H9 (cell line): ENCODE measurements at places on chromosomes 3 and 15. TPM values are rescaled to one million over a fixed set of nuclear protein-coding genes. Genes with fewer than 3 reads are reported as not detected.
A peak's percentile ranks its signal among the peaks of the same experiment; 100 is the strongest.

SAXO2 gene
- 2.6 and 3.1 TPM in 2 replicates for total RNA-seq

KCNH8 gene
- total RNA-seq: 3.4 and 3.7 TPM in 2 replicates

MEX3B gene
- 10.4 and 11.0 TPM in 2 replicates for total RNA-seq

NDN gene
- total RNA-seq: 34.8 and 38.0 TPM in 2 replicates

RGMA gene
- 39.8 and 41.4 TPM in 2 replicates for total RNA-seq

GABRB3 gene
- total RNA-seq: 98.2 and 112 TPM in 2 replicates

DUOXA1 gene
- total RNA-seq: 1.2 and 1.3 TPM in 2 replicates

GRCh38 chr15:66145726-66146182 lies 107.8 kb downstream of the MEGF11 start:
- DNase-seq: no peak

DNA sequence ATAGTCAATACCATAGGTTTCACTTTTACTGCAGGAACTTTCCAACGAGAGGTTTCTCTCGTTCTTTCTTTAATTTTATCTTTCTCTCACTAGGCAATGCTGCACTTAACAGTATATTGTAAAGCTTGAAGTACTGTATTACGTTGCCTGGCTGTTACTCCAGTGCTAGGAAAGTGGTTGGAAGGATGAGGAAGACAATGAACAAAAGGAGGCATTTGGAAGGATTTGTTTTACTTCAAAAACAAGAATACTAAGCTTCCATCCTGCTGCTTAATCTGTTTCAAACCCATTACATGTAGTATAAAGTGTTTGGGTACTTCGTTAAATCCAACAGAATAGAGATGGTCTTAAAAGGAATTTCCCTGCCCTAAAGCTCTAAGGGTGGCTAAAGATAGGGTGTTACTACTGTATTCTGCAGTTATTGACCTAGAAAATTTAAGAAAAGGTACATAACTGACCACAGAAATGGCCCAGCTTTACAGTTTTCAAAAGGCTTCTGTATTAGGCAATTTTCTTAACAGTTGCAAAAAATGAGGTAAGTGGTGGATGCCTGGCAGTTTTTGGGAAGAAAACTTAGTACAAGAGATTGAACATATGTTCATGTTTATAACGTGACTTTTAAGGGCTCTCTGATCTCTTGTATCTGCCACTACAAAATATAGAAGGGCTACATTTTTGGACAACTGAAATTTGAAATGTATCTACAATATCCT lies 785 bp upstream of the IFT57 start:
- no peak for DNase-seq

- no peak for DNase-seq
These were observed 336.5 kb downstream of the LPP start for GRCh38 chr3:188490416-188490815.

DNA sequence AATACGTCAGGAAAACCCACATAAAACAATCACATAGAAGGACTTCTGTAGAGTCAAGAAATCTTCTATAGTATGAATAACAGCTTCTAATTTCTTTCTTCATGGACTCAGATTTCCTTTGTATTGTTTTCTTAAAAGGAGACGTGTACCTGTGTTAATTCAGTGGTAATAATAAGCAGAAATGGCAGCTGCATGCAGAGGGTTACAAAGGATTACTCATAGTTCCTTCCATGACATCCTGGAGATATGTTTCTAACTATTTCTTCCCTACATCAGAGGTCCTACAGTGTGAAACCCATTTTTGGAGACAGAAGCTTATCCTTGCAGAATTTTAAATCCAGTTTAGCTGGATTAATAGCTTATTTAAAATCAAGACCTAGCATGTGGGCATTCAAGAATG lies 36.1 kb downstream of the FBXL22 start:
- no peak for DNase-seq

DNA sequence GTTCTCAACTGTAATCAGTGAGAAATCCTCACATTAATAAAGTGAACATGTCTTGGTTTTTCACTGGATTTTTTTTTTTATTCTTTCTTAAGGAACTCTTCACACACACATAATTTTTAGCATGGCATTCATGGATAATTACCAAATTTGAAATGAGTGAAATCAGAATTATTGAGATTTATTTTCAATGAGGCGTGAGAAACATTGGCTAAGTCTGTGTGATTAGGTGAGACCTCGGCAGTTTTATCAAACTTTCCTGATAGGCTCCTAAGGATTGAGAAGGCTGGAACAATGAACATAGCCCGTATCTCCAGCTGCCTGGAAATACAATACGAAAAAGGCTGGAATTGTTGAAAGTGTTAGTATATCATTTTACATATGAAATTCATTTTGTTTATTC lies 35.5 kb downstream of the MDFIC2 start:
- DNase-seq: no peak

DNA sequence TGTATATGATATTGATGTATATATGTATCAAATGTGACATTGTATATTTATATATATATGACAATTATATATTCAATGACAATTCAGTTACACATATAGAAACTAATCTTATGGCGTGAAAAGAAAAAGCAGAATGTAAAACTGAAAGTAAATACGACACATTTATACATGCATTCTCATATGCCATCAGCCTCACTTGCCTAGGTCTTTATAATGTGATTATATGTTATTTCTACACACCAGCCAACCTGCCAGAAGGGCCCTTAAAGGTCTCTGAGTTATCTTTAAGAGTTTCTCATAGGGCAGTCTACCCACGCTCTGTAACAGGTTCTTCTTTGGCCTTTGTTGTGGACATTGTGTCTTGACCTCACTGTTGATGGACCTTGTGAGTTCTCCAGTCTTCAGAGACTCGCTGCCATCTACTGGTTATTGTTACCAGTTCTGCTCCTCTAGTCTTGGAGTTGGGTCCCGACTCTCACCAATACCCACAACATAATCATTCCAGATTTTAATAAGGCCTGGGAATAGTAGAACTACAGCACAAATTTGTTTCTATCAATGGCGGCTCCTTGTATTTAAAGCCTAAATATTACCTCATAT lies 371.5 kb upstream of the GOLIM4 start:
- peak; percentile 34 for DNase-seq

DNA sequence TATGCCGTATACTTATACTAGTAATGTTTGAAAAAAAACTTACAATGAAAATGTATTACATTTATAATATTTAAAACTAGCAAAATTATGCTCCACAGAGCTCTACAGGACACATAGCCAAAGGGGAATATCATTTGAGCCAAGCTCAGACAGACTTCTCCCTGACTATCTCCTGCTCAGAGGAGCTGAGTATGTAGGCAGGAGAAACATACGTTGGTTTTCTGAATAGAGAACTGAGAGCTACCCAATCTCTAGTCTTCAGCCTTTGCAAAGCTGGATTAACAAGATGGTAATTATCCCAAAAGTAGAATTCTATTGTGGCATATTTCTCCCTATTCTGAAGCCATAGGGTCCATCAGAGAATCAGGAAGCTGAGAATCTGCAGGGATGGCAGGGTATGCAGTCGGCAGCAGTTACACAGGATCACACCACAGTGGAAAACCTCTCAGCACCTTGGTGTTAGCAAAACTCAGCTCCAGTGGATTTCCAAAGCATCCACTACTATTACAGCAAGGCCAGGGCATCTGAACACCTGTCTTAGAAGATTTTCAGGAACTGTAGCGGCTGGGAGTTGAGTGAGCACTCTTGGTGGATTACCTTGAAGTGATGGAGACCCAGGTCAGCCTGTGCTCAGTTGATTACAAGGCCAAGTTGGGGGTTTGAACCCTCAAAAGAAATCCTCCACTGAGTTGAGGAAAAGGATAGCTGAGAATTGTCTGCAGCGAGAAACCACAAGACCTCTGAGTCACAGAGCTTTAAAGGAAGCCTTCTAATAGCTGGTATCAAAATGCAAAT lies 30.1 kb downstream of the GPR15 start:
- DNase-seq: no peak

DNA sequence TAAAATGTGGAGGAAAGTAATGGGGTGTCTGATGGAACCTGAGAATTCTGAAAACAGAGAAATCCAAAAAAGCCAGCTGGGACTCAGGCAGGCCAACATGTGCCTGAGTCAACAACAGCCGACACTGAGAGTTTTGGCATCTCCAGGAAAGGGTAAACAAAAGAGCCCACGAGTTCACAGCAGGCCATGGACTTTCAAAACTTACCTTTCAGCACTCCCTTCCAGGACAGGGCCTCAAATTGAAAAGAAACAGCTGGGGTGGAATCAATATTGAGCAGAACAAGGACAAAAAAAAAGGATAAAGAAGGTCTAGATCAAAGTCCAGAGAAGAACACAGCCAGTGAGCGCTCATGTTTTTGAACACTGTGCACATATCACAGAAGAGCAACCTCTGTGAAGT lies 735.4 kb upstream of the GRM7 start:
- no peak for DNase-seq

GRCh38 chr3:13457593-13457992 lies 22.5 kb upstream of the HDAC11 start:
- DNase-seq: no peak
